ENCODE measurements at places on chromosomes 1 and 21.

DNA sequence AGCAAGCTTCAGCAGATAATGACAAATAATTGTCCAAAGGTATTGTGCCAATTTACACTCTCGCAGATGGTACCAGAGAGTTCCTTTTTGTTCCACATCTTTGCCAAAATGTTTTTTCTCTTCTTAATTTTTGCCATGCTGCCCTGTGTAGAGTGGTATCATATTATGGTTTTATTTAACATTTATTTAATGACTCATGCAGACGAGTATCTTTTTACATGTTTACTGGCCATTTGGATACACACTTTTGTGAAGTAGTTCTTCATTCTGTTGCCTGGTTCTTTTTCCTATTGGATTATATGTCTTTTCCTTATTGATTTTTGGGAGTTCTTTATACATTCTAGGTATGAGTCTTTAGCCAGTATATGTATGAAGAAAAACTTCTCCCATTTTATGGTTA, 151.1 kb downstream of the PCNX2 start:
- no peak for DNase-seq

- DNase-seq: no peak
These were observed 33.0 kb upstream of the ADARB1 start for GRCh38 chr21:45041351-45041805.

GRCh38 chr1:53383136-53383870, 55.4 kb upstream of the LRP8 start:
- no peak for DNase-seq

DNA sequence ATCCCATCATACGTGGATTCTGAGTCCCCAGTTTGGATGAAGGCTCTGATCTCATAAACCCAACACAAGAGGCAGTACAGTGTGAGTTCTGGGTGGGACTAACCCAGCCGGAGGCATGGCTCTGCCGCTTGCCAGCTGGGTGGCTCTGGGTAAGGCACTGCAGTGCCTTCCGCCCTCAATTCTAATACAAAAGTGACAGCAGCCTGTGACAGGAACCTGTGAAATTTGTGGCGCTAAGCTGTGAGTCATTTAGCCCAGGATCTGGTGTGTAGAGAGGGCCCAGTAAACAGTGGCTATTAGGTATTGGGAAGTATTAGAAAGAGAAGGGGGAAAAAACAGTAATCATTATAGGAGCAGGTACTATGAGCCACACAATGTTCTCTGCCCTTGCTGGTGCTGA, 23.3 kb downstream of the HSPG2 start:
- no peak for DNase-seq

DNA sequence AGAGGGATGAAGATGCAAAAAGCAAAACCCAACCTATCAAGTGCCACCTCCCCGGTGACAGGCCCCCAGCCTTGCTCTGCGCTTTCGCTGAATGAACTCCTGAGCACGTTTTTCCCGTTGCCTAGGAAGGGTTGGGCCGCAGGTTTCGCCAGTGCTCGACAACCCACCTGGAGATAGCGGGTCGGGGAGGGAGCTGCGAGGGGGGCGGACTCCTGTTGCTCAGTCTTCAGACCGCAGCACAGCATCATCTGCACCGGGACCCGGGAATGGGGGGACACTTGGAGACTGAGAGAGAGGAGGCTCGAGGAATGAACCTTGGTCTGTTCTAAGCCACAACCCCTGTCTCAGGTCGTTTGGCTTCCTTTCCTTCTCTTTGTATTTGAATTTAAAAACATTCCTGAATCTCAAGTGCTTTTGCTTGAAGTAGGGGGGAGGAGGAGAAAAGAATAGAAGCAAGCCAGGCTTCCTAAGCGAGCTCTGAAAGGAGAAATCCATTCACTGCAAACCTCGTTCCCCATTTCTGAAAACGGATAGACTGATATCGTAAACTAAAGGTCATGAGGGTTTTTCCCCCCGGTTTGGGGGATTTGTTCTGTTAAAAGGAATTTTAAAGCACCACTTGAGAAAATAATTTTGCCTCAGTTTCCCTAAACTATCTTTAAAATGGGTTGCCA, 1.2 kb downstream of the AK5 start:
- no peak for DNase-seq

DNA sequence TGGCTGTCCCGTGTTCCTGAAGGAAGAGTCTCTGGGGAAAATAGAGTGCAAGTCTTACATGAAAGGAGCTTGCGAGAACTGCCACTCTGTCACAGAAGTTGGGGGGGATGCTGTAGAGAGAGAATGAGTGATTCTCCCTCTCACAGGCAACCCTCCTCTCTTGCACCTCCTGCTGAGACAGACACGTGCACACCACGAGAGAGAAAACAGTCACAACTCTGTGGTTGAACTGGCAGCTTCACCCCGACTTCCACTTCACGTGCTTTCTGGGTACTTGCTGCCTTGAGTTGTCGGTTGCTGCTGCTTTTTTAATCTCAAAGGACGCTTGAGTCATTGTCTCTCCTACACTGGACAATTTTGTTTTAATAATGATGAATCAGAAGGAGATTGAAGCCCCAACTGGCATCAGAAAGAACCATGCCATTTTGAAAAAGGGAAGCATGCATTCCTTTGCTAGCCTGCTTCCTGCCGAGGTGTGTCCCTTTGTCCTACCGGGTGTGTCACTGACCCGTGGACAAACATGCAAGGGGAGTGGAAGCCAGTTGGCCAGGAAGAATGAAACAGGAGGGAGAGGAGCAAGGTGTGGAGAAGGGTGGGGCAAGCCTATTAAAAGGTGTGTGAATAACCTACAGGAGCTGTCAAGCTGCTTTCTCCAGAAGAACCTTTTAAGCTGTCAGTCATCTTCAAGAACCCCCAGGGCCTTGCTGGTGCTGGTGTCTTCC, 164.2 kb downstream of the CACNA1E start:
- no peak for DNase-seq

Measured in activated CD8-positive, alpha-beta memory T cell treated with anti-CD3 and anti-CD28 coated beads for 1 hour (primary cell).